ENCODE measurements at places on chromosomes 4 and X. TPM values are rescaled to one million over a fixed set of nuclear protein-coding genes. Genes with fewer than 3 reads are reported as not detected.

- DNase-seq, result no peak
- no peaks in the 10 kb centered on the region for H3K4me1 ChIP-seq
- H3K4me3 ChIP-seq, result no peak overlapping the region
- no peak overlapping the region for H3K27ac ChIP-seq
These were observed 750.1 kb downstream of the RPA4 start for GRCh38 chrX:97633798-97634197.

DNA sequence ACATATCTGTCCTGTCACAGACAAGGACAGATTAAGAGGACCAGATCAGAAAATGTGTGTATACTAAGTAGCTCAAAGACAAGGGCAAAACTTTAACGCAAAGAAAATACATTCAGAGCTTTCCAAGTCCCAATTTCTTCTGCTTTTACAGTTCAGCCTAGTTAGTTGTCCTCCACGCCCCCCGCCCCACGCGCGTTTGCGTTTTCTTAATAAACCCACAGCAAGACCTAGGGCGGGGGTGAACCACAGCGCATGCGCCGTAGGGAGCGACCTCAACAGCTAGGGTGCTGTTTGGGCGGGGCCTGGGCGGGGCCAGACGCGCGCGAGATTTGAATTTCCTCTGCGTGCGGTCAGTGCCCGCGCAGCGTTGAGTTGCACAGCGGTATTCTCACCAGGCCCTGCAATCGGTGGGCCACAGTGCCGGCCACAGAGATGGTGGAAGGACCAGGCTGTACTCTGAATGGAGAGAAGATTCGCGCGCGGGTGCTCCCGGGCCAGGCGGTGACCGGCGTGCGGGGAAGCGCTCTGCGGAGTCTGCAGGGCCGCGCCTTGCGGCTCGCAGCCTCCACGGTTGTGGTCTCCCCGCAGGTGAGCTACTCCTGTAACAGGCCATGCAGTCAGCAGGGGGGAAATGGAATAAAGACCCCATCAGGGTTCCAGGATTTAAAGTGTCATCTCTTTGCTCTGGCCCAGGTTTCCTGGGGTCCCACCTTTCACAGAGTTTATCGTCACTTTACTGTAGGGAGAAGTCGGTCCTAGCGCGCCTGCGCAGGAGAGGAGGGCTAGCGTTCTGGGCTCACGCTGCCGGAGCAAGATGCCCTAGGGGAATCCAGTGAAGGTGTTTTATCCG lies at the start of gene NEIL3:
TSS of gene NEIL3 (plus strand) at position 353 of the 850 bp plus-strand sequence. CDS start at position 433, 80 bp downstream.
- H3K27ac ChIP-seq, result no peak within 1 kb of the TSS
- peak; percentile 91 for DNase-seq
- peak within 1 kb of the TSS; percentile 72 for H3K4me3 ChIP-seq
- H3K4me1 ChIP-seq, result peaks cover 5% of the 10 kb centered on the region

DNA sequence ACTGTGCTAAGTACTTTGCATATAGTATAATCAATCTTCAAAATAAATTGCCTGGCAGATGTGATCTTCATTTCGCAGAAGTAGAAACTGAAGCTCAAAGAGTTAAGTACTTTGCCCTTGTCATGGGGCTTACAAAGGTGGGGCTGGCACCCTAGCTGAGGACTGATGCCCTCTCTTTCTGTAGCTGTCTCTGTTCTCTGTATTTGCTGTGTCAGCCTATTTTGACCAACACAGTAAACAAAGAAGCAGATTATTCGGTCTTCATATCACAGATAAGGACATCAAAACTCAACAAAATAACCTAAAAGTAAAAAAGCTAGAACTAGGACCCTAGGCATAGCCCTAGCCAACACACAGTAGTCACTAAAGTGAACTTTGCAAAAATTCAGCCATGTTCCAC lies 570.5 kb upstream of the TENM3 start:
- no peaks in the 10 kb centered on the region for H3K36me3 ChIP-seq
- no peaks in the 10 kb centered on the region for H3K4me1 ChIP-seq
- no peak overlapping the region for H3K27ac ChIP-seq
- H3K27me3 ChIP-seq, result no peaks in the 10 kb centered on the region
- no peak for DNase-seq

DNA sequence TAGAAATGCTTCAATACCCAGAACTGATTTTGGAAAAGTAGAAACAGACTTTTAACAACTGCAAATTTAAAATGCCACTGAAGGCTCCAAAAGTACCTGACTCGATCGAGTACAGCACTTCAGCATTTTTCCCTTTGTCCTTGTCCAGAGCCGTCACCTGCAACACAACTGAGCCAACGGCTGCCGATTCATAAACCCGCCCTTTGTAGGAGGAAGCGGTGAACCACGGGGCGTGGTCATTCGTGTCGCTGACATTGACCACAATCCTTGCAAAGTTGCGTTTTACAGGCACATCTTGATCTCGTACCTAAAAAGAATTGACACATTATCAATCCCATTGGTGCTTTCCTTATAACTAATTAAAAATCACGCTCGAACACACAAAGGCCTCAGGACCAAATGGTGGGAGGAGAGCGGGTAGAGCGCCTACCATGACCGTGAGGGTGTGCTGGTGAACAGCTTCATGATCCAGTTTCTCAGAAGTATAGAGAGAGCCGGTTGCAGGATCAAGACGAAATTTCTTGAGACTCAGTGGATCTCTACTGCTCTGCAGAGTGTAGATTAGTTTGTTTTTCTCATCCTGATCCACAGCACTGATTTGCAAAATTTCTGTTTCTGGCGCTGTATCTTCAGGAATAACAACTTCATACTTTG lies 72.8 kb upstream of the MTNR1A start:
- H3K27me3 ChIP-seq, result no peaks in the 10 kb centered on the region
- peaks cover 5% of the 10 kb centered on the region for H3K4me1 ChIP-seq
- no peak for DNase-seq
- no peak overlapping the region for H3K27ac ChIP-seq
- H3K4me3 ChIP-seq, result no peak overlapping the region
- H3K36me3 ChIP-seq, result no peaks in the 10 kb centered on the region

GRCh38 chr4:126395664-126396063 lies 1080.9 kb downstream of the FAT4 start:
- H3K27me3 ChIP-seq, result no peaks in the 10 kb centered on the region
- no peaks in the 10 kb centered on the region for H3K4me1 ChIP-seq
- no peak for DNase-seq

- peak overlapping the region; percentile 77 for H3K4me3 ChIP-seq
- DNase-seq, result no peak
- H3K36me3 ChIP-seq, result peaks cover 7% of the 10 kb centered on the region
- peaks cover 23% of the 10 kb centered on the region for H3K4me1 ChIP-seq
These were observed 850 bp downstream of the IGBP1 start for GRCh38 chrX:70134116-70134477.

GRCh38 chr4:129883996-129884395 lies 788.0 kb downstream of the C4orf33 start:
- H3K4me3 ChIP-seq, result no peak overlapping the region
- no peak for DNase-seq
- H3K36me3 ChIP-seq, result no peaks in the 10 kb centered on the region

DNA sequence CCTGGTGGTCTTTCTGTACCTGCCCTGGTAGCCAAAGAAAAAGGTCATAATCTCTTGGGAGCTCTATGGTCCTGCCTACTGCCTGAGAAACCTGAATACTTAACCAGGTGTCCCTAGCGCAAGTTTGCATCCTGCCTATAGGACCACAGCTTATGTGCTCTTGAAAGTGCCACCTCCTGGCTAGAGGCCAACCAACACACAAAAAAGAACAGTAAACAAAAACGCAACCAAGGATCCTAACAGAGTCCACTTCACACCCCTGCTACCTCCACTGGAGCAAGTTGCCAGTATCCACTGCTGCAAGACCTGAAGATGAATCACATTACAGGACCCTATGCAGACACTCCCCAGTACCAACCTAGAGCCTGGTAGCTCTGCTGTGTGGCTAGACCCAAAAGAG lies 103.2 kb upstream of the PABPC5 start:
- no peaks in the 10 kb centered on the region for H3K4me1 ChIP-seq
- H3K27me3 ChIP-seq, result no peaks in the 10 kb centered on the region
- H3K27ac ChIP-seq, result no peak overlapping the region
- DNase-seq, result no peak
- H3K36me3 ChIP-seq, result no peaks in the 10 kb centered on the region

DNA sequence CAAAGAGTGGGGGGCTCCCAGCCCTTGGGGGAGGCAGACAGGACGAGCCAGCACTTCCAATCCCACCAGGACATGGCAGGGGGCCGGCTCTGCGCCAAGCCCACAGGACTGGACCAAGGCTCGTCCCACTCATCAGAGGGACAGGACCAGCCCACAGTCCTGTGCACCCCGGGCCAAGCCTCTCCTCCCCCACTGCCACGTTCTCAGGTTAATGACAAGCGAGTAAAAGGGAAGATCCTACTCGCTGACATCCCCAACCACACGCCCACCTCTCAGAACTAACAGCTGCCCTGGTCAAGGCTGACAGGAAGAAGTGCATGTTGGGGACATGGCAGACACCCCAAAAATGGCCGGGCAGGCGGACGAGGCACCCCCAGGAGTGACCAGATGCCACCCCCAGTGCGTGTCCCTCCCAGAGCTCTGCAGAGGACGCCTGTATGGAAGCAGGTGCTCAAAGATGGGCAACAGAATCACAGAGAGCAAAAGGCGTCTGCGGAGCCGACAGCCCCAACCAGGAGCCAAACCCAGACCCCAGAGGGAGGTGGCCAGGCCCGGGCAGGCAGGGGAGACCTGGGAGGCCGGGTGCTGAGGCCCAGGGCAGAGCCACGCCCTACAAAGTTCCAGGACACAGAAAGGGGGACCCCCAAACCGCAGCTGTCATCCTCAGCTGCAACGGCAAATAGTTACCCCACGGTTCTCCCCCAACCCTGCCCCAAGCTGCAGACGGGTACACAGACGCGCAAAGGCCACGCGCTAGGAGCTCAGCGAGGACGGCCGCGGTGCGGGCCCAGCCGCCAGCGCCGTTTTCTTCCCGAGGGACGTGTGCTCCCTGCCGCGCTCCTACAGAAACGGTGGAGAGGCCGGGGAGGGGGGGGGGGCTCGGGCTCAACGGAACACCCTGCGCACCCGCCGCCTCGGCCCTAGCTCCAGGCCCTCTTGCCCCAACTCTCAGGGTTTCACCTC lies 1.7 kb downstream of the CTBP1 start:
- H3K4me3 ChIP-seq, result peak overlapping the region; percentile 95
- peak; percentile 34 for DNase-seq
- H3K36me3 ChIP-seq, result peaks cover 18% of the 10 kb centered on the region
- peaks cover 82% of the 10 kb centered on the region for H3K4me1 ChIP-seq
- H3K27ac ChIP-seq, result peak overlapping the region; percentile 77

GRCh38 chrX:22652596-22652995 lies 347.2 kb upstream of the DDX53 start:
- H3K27ac ChIP-seq, result no peak overlapping the region
- H3K4me3 ChIP-seq, result no peak overlapping the region
- DNase-seq, result no peak

DNA sequence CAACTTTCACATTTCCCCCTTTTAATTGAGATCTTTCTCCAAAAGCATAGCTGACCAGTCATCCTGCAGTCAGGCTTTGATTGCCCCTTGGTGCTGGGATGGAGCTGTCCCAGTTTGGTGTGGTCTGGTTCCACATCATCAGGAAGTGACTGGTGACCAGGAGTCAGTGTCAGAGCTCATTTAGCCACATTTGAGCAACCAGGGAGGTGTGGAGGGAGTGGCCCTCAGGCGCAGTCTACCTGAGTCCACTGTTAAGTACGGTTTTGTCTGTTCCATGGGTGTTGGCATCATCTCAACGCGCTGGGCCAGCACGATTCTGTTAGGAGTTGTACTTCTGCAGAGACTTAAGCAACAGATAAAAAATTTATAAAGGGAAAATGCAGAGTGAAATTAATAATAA lies 52.6 kb downstream of the RGS12 start:
- peaks cover 7% of the 10 kb centered on the region for H3K4me1 ChIP-seq
- no peak for DNase-seq
- H3K36me3 ChIP-seq, result no peaks in the 10 kb centered on the region
- H3K27me3 ChIP-seq, result no peaks in the 10 kb centered on the region
- no peak overlapping the region for H3K27ac ChIP-seq

- H3K27ac ChIP-seq, result no peak overlapping the region
- peaks cover 23% of the 10 kb centered on the region for H3K4me1 ChIP-seq
- DNase-seq, result no peak
- H3K36me3 ChIP-seq, result no peaks in the 10 kb centered on the region
- no peaks in the 10 kb centered on the region for H3K27me3 ChIP-seq
These were observed 45.2 kb upstream of the ENPP6 start for GRCh38 chr4:184262901-184263300.

DNA sequence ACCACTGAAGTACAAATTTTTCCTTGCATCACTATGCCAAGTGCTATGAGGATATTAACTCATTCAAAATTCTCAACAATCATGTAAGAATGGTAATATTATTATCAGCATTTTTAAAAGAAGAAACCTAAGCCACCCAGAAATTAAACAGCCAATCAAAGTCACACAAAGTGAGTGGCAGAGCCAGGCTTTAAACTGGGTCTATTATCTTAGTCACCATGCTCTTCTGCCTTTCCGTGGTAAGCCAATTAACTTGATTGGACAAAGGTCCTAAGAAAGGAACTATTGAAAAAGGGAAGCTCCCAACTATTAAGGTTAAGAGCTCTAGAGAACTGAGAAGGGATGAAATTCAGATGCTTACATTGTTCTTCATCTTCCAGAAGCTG lies 111.5 kb downstream of the ASB9 start:
- DNase-seq, result no peak
- no peak overlapping the region for H3K27ac ChIP-seq
- H3K4me3 ChIP-seq, result peak overlapping the region; percentile 46
- no peaks in the 10 kb centered on the region for H3K27me3 ChIP-seq

- peaks cover 43% of the 10 kb centered on the region for H3K36me3 ChIP-seq
- peak overlapping the region; percentile 64 for H3K27ac ChIP-seq
- no peak overlapping the region for H3K4me3 ChIP-seq
- no peaks in the 10 kb centered on the region for H3K27me3 ChIP-seq
- peak; percentile 82 for DNase-seq
These were observed 15.9 kb upstream of the PIM2 start for GRCh38 chrX:48934581-48935300.

GRCh38 chr4:142044271-142044670 lies 407.9 kb downstream of the IL15 start:
- no peak for DNase-seq
- H3K36me3 ChIP-seq, result peaks cover 23% of the 10 kb centered on the region
- H3K4me1 ChIP-seq, result no peaks in the 10 kb centered on the region

DNA sequence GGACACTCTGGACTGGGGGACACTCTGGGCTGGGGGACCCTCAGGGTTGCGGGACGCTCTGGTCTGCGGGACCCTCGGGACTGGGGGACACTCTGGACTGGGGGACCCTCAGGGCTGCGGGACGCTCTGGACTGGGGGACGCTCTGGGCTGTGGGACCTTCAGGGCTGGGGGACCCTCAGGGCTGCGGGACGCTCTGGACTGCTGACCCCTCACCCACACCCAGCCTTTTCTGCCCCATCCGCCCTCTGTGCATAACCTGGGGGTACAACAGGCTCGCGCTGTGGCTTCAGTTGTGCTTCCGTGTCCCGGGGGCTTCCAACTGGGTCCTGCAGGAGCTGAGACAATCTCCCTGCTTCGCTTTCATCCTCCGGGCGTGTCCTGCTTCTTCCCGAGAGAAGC lies 766.0 kb downstream of the TRIML1 start:
- no peak for DNase-seq
- H3K27ac ChIP-seq, result no peak overlapping the region
- no peaks in the 10 kb centered on the region for H3K27me3 ChIP-seq
- H3K4me3 ChIP-seq, result no peak overlapping the region
- no peaks in the 10 kb centered on the region for H3K36me3 ChIP-seq

The SOWAHD gene
- total RNA-seq, result 0.44 TPM

The KLHL5 gene
- total RNA-seq, result 17.7 TPM

The KLHL34 gene
- total RNA-seq, result 0.70 TPM

The AGA gene
- total RNA-seq, result 15.4 TPM

The NOX1 gene
- not detected for total RNA-seq
